Activated CD8-positive, alpha-beta memory T cell treated with anti-CD3 and anti-CD28 coated beads for 4 hours (primary cell): ENCODE measurements at places on chromosomes 3 and 15.

DNA sequence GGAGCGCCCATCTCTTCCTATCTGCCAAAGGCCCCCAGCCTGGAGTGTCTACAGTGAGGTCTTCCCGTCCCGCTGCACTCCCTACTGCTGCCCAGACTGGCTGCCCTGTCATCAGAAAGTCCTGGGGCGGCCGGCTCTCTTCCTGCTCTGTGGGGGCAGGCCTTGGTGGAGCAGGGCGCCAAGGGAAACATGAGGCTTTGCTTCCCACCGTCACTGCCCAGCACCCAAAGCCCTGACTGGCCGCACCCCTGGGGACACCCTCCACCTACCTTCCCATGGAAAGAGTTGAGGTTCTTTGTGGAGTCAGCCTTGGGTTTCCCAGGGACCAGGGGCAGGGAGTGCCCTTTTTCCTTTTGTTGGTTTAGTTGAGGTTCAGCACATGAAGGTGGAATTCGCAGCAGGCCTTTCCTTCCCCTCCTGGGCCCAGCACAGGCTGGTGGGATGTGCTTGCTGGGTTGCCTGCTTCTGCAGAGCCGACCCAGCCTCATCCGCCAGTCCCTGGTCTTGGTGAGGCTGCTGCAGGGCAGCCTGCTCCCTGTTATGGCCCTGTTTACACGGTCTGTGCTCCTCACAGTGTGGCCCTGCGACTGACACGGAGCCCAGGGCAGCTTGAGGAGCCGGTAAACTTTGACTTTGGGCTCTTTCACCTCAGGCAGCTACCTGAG, 51.8 kb upstream of the PLXNA1 start:
- DNase-seq = no peak

- DNase-seq = no peak
Observed at GRCh38 chr15:90295270-90295648, 29.8 kb downstream of the NGRN start.

DNA sequence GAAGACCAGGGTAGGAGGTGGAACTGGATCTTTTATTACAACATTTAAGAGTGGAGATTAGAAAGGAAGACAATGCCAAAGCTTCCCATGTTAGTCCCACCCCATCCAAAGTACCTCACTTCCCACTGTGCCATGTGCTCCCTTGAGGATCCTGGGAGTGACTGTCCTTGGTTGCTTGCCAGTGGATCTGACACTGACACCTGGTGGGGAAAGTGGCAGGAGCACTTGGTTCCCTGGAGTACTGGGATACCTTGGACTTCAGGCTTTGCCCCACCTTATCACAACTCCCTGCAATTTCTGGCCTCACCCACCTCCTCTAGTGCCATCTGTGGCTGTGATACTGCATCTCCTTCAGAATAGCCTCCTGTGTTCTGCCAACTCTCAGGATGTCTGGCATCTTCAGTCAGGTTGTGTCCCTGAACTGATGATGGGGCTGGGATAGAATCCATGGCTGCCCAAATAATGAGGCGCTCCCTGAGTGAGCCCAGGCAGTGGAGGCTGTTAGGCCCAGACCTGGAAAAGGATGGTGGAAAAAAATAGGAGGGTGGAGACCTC, 1.3 kb downstream of the ELL3 start:
- DNase-seq = no peak

GRCh38 chr15:28930476-28931291, 44.9 kb downstream of the APBA2 start:
- DNase-seq = no peak

DNA sequence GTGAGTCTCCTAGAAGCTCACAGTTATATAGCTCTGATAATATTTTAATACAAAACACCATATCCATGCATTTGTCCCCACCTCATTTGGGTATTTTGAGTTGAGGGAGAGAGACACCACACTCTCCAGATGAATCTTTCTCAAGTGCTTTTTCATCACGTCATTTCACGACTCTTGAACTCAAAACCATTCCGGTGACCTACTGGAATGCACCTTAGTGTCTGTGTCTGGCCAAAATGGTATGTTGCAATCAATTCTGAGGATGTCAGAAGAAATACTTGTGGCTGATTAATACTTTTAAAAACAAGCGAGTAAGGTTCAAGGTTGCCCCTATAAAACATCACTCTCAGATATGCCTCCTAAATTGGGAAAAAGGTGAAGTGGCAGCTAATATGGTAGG, 352.6 kb upstream of the ICE2 start:
- no peak for DNase-seq

DNA sequence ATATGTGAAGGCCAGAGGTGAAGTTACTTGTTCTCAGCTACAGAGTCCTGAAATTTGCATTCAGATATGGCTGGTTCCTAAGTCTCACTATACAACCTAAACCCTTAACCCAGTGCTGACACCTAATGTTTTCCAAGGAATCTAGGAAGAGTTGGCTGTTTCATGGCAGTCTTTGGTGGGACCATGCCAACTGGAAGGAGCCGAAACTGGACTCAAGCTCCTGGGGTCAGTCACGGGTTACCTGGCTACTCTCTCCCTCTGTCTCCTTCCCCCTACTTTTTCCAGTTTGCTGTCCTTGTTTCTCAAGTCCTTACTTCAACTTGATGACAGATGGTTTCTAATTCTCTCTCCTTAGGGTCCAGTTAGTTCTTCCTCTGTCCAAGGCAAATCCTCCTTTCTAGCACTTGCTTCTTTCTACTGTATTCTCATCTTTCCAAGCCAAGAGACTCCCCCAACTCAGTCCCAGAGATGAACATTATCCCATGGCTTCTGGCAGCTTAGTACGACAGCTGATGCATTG, 88.6 kb upstream of the COL6A5 start:
- DNase-seq = no peak

- no peak for DNase-seq
Observed at GRCh38 chr3:132006605-132007204, 28.1 kb downstream of the CPNE4 start.

DNA sequence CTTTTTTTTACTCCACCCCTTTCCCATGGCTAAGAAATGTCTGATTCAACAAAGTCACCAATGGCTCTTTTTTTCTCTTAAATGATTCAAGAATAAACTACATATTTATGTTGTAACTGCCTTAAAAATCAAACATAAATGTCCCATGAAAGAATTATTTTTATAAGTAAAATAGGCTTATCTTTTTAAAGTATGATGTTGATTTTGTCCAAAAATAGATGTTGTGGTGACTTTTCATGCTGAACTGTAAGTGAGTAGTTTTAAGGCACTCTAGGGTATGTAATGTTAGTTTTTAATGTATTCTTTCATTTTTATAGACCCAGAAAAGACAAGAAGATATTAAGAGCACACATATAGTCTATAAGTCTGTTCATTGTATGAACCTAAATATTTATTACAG, 594.9 kb downstream of the NLGN1 start:
- no peak for DNase-seq

- DNase-seq = no peak
Observed at GRCh38 chr3:144317961-144318360, 346.3 kb downstream of the DIPK2A start.

DNA sequence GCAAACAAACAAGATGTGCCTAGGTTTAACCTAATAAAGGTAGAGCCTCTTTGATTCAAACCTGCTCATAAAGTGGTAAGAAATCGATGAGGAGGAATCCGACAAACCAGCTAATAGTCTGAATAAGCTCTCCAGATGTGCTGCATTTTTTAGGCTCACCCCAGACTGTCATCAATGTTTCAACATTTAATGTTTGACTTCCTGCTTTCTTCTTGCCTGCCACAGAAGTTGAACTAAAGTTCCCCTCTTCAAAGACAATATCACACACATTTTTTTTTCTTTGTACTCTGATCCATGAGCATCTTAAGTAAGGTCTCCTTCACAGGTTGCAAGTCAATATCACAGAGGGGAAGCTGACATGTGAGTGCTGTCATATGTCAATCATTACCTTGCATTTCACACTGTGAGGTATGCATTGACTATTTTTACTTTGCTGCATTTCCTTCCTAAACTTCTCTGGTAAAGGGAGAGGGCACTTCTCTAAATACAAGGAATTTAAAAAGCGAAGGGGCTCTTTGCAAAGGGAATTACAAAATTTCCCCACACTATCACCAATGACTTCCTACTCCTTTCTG, 172.3 kb upstream of the MCTP2 start:
- DNase-seq = no peak

DNA sequence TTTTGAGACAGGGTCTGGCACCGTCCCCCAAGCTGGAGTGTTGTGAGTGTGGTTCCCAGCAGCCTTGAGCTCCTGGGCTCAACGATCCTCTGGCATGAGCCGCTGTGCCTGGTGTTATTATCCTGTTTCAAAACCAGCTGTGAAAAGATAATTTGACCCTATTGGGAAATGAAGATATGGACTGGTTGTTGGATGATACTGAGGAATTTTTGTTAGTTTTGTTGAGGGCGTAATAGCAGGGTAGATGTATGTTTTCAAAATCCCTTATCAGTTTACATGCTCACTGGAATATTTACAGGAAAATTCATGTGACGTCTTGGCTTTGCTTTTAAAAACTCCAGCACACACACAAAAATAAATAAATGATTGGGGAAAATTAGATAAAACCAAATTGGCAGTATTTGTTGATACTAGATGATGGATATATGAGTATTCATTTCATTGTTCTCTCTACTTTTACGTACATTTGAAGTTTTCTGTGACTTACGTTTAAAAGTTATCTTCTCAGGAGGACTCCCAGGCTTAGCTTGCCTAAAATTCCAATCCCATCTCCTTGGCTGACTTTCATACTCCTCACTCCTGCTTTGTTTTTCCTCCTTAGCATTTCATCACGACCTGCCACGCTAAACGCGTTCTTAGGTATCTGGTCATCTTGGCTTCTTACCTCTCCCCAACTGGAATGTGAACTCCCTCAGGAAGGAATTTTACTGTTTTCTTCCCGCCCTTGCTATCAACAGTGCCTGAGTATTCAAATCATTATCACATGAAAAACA, 56.8 kb upstream of the TFRC start:
- DNase-seq = no peak

DNA sequence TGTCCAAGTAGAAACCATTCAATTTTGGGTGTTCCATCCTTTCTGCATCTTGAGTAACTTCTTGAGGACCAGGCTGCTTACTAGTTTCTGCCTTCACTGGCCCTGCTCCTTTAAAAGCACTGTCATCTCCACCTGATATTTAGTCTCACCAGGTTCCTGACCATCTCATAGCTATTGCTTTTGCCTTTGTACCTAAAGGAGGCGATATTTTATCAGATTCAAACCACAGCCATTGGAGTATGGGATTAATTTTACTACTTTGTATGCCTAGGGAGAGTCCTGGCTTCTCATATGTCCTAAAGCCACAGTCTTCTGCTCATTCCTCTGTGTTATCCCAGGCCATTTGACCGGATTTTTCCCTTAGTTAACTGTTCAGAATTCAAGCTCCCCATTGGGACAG, 51.8 kb upstream of the RFX7 start:
- no peak for DNase-seq

DNA sequence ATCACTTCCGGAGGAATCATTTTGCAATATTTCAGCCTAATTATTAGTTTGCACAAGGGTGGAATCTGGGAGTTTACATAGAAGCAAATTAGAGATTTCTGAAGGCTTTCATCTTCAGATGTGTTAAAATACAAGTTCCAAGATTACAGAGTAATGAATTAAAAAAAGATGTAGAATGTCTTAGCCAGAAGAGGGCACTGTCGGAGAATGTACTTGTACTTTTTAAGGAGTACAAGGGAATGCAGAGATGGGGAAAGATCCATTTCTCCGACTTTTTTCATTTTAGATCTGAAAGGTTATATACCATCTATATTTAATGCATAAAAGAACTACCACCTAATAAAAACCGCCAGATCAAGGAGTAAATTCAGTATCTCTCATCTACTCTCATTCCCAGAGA, 43.1 kb upstream of the WDR5B start:
- DNase-seq = no peak

- no peak for DNase-seq
Observed at GRCh38 chr3:102904629-102905028, 469.8 kb downstream of the ZPLD1 start.

GRCh38 chr3:83140983-83141382, 1379.5 kb upstream of the GBE1 start:
- DNase-seq = no peak

GRCh38 chr3:7565574-7565973, 704.7 kb downstream of the GRM7 start:
- no peak for DNase-seq

- no peak for DNase-seq
Observed at GRCh38 chr3:21785765-21786437, 34.9 kb upstream of the ZNF385D start.

DNA sequence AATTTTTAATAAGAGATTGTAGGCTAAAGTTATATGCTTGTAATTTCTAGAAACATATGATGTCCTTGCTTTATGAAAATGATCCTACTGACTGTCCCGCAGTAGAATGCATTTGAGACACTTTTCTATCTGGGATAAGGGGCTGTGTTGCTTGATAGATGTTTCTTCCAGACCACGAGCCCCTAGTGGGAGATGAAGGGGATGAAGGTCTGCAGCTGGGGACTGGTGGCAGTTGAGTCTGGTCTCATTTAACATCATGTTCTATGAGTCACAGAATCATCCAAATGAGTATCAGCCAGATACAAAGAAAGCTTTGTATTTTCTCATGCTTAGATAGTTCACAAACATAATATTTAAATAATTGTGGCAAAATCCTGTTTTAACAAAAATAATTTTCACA, 84.3 kb upstream of the PRTG start:
- DNase-seq = no peak

DNA sequence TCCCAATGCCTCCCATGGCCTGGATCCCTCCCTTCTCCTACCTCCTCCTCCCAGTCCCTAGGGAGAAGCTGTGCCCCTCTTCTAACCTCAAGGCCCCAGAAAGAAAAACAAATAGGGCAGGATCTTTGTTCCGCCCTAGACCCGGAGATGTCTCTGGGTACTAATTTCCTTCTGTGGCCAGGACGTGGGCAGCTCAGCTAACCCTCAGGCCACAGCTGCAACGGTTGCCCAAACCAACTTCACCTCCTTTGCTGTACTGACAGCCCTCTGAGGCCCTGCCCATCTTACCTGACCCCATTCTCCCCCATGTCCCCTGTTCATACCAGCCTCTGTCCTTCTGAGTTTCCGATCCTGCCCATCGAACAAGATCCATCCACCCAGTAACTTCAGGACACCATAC, 70.7 kb downstream of the SRGAP3 start:
- no peak for DNase-seq
